Small intestine (tissue), 16 donors: ENCODE measurements at places on chromosomes 11 and 22. TPM values are rescaled to one million over a fixed set of nuclear protein-coding genes. Genes with fewer than 3 reads are reported as not detected.
A peak's percentile ranks its signal among the peaks of the same experiment; 100 is the strongest.

The USP28 gene
- 28.9 TPM for polyA plus RNA-seq

DNA sequence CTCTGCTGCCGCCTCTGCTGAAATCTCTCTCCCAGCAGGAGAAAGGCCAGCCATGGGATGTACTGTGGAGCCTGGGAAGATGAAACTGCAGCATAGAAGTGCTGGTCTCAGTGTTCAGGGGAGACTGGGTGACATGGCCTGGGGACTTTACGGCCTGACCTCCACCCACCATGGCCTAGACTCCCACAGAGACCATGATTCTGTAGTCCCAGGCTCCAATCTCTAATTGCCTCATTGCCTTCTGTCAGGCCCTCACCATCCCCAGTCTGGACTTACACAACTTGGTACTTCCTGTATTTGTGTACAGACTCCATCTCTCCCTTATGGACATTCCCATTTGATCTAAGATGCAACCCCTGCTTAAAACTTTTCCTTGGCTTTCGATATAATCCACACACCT lies 43.1 kb downstream of the TRAF6 start:
- no peak overlapping the region for H3K27ac ChIP-seq
- H3K4me3 ChIP-seq: no peak overlapping the region
- no peaks in the 10 kb centered on the region for H3K36me3 ChIP-seq
- no peaks in the 10 kb centered on the region for H3K27me3 ChIP-seq

DNA sequence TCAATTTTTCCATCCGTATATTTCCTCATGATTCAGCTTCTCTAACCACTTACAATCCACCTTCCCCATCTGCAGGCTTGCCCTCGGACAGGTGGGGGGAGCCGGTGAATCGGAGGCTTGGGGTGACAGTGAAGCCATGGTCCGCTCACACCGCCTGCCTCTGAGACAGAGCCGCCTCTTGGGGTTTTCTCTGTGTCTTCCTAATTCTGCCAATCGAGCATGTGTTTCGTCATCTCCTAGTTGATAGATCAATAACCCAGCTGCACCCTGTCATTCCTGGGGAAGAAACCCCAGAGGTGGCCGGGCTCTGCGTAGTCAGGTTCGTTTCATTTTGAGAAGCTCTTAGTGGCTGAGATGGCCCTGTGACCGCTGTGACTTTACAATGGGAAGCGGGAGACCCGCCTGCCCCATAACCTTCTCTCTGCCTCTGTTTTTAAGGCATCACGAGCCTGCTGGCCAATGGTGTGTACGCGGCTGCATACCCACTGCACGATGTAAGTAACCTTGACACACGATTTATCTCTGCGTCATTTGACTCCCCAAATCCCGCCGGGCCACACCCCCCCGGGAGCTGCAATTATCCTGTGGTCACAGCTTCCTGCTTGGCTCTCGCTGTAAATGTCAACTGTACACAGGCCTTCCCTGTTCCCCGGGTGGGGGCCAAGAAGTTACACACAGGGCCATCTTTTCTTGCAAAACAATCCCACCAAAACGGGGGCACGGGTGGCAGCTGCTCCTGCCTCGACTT lies 33.3 kb downstream of the ANO1 start:
- no peaks in the 10 kb centered on the region for H3K36me3 ChIP-seq
- no peaks in the 10 kb centered on the region for H3K27me3 ChIP-seq
- no peaks in the 10 kb centered on the region for H3K4me1 ChIP-seq
- H3K27ac ChIP-seq: no peak overlapping the region
- peak; percentile 30 for DNase-seq

GRCh38 chr22:28232204-28232603 lies 313.1 kb upstream of the PITPNB start:
- H3K27me3 ChIP-seq: no peaks in the 10 kb centered on the region
- no peaks in the 10 kb centered on the region for H3K36me3 ChIP-seq
- no peaks in the 10 kb centered on the region for H3K4me1 ChIP-seq

- no peaks in the 10 kb centered on the region for H3K27me3 ChIP-seq
- no peak overlapping the region for H3K27ac ChIP-seq
- no peak for DNase-seq
- no peaks in the 10 kb centered on the region for H3K4me1 ChIP-seq
- H3K4me3 ChIP-seq: no peak overlapping the region
These were observed 51.6 kb downstream of the ARFGAP2 start for GRCh38 chr11:47125083-47125482.
